ENCODE measurements at places on chromosomes 7 and 10.

- no peak for DNase-seq
Observed at GRCh38 chr7:712381-713138, 13.9 kb upstream of the DNAAF5 start.

DNA sequence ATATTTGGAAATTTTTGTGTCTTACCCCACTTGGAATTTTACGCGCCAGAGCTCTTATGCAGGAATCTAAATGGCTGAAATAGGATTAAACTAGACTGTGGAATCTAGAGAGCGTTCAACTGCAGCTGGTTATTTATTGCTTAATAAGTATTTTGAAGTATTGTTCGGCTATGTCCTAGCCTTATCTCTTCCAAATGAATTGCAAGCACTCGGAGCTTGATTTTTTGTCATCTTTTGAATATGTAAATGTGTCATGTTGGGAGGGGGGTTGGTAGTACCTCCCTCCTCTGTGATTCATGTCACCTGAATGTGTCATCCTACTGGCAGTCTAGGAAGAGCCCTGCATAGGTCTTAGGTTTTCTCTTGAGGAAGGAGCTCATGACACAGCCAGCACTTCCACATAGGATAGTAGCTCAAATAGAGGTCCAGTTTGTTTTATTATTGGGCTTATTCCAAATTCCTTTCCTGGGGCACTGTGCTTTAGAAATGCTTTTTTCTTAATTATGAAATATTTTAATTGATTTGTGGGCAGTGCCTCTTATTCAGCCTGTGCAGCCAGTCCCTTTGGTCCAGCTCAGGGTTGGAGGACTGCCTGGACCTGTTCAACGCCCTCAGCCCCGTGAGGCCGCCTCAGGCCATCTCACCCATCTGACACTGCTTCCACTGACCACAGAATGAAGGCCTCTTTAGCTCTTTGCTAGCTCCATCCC, 22.5 kb upstream of the TRIL start:
- DNase-seq = no peak

DNA sequence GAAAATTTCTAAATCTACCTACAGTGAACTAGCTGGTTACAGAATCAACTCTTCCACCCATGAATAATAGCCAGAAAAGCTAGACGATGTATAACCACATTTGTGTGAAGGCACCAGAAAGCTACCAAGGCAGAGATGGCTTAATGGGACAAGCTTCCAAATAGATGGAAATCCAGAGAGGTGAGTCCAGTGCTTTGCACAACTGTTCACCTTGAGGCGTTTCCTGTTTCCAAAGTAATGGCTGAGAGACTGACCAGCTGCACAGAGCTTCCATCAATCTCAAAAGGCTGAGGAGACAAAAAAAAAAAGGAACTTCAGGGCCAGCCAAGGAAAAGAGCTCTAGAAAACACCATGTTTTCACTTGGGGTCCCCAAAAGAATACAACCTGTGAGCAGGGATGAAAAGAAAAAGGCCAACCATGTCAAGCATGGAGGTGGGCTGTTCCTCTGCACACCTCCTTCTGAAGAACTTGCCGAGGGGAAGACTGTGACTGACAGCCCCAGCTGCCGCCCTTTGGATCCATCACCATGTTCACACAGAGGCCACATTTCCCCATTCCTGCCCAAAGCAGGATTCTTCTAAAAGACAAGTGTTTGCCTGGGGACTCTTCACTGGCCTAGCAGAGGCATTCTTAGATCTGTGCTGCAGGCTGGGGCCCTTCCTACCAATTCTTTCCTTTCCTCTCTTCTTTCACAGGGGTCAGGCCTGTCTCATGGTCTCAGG, 72.9 kb downstream of the ARHGAP21 start:
- DNase-seq = no peak

- DNase-seq = no peak
Observed at GRCh38 chr7:8291397-8292141, 29.6 kb upstream of the ICA1 start.

DNA sequence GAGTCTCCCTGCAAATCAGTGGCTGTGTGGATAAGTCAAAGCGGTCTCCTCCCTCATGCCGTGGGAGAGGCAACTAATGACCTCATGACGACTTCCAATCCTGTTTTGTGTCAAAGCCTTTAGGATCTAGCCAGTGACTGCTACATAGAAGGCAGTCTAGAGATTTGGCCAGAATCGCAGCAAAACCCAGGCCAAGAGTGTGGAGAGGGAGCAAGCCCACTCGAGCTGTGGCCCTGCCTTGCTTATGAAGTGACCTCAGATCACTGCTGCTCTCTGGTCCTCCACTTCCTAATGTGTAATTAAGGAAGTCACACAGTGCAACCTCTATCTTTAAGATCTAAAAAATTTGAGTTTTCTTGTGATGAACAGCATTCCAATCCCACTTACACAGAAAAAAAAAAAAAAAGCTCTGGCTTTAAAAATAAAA, 296.7 kb upstream of the KLF6 start:
- DNase-seq = no peak

- no peak for DNase-seq
Observed at GRCh38 chr10:79449181-79450146, 4.0 kb upstream of the ZCCHC24 start.

DNA sequence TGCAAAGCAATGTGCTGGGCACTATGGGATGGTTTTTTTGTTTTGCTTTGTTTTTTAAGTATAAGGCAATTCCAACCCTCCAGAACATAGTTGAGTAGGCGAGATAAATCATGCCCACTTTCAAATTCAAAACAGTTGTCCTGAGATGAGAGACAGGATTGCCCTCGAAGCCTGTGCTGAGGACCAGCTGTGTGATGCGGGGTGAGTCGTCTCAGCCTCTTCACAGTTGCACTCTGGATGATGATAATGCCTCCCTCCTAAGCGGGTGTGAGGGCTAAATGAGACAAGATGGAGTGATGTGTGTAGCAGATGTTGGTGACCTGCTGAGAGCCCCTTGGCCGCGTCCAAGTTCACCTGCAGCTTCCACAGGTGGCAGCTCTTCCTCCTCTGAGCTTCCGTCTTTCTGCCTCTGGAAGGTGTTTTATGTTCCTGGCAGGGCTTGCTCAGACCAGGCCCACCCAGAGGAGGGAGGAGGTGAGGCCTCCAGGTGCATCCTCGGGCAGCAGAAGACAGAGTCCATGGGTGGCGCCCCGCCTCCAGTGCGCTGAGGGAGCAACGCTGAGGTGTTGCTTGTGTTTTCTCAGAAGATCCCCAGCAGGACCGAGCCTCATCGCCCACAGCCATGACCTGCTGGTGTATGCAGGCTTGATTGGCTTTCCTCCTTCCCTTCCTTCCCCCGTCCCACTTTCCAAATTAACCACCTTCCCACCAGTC, 30.6 kb downstream of the ECHDC3 start:
- DNase-seq = no peak

- no peak for DNase-seq
Observed at GRCh38 chr10:104903433-104903832, 262.3 kb downstream of the SORCS3 start.

GRCh38 chr7:90425376-90425775, 22.1 kb downstream of the CLDN12 start:
- DNase-seq = no peak

DNA sequence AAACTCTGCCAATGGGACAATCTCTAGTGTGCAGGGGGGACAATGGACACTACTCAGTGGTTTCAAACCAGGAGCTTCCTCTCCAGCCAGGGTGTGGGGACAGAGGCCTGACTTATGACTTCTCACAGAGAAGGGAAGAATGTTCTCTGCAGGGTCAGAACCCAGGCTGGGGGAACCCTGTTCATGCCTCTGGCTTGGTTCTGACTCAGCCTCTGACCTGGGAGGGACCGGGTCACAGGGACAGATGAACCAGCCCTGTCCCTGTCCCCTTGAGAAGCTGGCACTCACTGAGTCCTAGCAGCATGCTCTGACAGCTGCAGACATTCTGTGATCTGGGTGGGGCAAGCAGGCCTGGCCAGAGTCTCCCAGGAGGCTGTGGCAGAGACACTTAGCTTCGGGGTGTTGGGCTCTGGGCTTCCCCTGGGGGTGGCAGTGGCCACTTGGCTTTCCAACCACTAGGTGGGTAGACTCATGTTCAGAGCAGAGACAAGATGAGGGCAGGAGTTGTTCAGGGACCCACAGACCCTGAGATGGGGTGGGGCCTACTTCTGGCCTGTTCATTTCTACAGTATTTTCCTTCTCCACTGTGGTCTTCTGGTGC, 13.6 kb downstream of the TSPAN15 start:
- DNase-seq = no peak

GRCh38 chr10:121675344-121675743, 77.1 kb upstream of the FGFR2 start:
- DNase-seq = no peak

DNA sequence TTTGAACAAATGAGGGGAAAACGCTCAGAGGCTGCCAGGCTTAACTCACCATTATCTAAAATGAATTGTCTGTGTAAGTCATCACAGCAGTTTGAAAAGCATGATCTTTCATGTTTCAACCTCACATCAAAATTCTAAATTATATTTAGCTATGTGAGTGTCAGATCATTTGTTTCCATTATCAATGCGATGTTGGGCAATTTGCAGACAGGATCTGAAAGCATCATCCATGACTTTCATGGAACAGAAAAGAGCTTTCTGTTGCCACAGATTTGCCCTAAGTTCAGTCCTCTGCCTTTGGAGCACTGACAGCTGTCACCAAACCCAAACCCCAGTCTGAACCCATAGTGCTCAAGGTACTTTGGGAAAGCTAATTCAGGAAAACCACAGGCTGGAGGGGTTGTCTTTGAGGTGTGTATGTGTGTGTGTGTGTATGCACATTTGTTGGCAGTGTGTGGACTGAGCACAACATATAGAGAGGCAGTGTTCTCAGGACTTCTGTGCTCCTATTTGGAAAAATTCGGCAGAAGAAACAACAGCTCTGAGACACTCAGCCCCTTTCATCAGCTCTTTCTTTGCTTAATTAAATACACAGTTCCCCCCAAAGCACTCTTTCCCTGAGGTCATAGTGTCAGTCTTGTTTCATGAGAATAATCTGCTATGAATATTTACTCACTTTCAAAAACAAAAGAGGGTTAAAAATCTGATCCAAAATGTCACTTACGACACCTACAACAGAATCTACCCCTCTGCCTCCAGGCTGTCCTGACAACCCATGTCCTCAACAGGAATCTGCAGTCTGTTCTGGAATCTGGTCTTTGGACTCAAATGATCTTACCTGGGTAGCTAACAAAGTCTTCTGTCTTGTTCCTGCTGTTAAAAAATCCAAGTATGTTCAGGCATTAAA, 188.5 kb upstream of the KLF14 start:
- no peak for DNase-seq

DNA sequence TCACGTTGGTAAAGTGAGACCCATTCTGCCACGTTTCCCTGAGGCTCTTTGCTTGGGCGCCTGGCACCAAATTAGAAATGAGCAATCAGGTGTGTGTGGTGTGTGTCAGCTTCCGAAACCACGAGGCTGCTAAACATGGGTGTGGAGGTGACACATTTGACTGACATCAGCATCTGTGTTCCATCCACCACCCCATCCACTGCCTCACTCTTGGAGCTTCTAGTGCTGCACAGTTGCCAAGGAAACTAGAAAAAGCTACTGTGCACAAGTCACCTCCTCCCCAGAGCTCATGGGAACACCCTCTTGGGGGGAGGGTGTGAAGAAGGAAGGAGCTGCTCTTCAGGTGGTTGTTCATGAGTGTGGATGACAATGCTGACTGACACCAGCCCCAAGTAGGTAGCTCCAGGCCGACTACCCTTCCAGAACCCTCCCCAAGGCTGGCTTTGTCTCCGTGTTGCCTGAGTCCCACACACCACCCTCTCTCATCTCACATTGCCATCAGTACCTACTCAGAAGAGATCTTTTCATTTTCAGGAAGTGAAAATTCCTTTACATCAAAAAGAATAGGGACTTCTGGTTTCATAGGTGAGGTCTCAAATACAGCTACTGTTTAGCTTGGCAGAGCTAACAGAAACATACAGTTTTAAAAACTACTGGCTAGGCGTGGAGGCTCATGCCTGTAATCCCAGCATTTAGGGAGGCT, 152.2 kb downstream of the TMEM178B start:
- no peak for DNase-seq

DNA sequence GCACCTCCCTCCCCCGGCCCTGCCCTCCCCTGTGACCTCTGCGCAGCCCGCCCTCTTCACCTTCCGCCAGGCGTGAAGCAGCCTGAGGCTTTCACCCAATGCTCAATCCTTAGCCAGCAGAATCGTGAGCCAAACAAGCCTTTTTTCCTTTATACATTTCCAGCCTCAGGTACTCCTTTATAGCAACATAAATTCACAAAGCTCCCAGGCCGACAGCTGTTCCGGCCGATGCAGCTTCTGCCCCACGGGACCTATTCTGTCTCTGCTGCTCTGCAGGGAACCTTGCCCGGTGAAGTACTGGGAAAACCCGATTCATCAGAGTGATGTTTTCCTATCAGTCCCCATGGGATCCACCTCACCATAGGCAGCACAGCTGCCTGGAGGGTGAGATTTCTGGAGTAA, 87.4 kb downstream of the CHST15 start:
- no peak for DNase-seq

DNA sequence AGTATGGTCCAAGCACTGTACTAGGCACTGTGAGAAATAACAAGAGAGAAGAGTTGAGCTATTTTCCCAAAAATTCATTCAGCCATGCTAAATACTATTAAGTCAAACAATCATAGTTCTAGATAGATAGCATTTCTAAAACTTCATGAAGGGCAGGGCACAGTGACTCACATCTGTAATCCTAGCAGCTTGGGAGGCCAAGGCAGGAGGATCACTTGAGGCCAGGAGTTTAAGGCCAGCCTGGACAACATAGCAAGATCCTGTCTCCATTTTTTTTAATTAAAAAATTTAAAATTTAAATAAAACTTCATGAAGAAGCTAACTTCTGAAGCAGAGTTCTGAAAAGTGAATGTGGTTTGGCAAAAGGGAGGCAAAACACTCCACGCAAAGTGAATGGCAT, 29.9 kb downstream of the USP54 start:
- DNase-seq = no peak

- DNase-seq = no peak
Observed at GRCh38 chr7:76301000-76301399, 1.5 kb upstream of the HSPB1 start.

DNA sequence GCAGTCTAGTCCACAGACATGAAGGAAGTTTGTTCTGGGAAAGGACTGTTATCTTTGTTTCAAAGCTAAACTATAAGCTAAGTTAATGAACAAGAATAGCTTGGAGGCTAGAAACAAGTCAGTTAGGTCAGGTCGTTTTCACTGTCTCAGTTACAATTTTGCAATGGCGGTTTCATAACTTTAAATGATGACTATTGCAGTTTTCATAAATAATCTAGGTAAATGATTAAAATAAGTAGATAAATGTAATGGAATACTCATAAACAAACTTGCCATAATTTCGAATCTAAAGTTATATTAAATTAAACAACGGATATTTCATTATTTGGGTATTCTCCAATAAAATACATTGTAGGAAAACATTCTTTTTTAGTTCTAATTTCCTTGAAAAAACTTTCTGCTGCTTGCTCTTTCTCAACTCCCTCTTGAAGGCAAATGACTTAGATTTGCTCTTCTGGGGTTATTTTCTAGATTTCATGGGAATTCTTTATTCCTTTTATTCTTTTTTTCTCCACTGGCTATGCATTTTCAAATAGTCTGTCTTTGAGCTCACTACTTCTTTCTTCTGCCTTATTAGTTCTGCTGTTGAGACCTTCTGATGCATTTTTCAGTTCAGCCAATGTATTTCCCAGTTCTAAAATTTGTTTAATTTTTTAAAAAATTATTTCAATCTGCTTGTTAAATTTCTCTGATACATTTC, 103.8 kb upstream of the APBB1IP start:
- no peak for DNase-seq
